Right renal pelvis (tissue), 4 donors: ENCODE measurements at places on chromosomes 1 and 21. TPM values are rescaled to one million over a fixed set of nuclear protein-coding genes. Genes with fewer than 3 reads are reported as not detected.

DNA sequence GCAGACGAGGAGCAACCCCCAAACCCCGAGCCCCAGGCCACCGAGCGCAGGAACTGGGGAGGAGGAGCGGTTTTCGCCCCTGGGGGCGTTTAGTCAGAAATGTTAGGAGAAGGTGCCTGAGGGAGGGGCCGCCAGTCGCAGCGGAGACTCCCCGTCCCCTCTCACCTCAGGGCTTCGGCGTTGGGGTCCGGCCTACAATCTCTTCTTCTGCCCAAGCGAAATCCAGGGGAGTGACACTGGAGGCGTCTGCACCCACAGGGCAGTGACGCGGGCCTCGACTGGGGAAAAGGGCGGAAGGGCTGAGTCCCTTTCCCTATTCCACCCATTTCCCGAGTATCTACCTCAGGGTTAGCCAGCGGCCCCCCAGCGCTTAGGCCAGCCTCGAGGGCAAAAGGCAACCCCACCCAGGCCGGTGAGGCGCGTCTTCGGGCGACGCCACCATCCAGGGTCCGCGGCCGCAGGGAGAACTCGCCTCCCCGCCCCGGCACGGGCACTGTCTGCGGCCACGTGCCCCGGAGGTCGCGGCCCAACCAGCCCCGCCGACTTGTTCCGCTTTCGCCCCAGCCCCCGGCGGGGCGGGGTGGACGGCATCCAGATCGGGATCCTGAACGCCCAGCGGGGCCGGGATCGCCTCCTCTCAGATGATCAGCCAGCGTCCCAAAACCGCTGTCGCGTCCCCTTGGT is 118.7 kb upstream of the BARHL2 start:
- DNase-seq = no peak

DNA sequence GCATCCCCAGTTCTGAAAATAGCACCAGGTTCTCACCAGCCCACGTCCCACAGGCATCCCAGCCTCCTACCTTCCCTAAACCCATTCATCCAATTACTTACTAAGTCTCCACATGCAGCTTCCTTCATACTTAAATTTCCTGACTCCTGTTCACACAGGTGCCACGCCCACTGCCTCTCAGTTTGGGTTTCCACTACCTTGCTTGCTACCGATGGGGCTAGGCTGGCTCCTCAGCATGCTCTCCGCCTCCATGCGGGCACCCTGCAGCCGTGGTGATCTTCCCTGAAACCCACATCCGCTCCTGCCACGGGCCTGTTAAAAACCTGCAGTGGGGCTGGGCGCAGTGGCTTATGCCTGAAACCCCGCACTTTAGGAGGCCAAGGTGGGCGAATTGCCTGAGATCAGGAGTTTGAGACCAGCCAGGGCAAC is 70.4 kb upstream of the ANGPTL1 start:
- no peak for DNase-seq

DNA sequence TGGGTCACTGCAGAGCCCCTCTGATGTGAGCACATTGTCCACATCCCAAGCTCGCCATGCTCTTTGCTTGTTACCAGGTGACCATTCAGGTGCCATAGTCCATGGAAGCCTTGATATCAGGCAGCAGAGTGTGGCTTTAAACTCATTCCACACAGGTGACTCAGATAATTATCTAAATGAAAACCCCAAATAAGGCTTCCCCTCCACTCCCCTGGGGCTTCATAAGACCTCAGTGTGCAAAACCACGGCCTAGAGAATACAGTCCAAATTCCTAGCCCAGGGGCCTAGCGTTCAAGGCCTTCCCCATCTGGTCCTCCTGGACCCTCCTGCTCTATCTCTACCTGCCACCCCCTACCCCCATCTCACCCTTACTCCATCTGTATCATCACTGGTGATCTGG is 97.1 kb downstream of the ARHGEF10L start:
- no peak for DNase-seq

DNA sequence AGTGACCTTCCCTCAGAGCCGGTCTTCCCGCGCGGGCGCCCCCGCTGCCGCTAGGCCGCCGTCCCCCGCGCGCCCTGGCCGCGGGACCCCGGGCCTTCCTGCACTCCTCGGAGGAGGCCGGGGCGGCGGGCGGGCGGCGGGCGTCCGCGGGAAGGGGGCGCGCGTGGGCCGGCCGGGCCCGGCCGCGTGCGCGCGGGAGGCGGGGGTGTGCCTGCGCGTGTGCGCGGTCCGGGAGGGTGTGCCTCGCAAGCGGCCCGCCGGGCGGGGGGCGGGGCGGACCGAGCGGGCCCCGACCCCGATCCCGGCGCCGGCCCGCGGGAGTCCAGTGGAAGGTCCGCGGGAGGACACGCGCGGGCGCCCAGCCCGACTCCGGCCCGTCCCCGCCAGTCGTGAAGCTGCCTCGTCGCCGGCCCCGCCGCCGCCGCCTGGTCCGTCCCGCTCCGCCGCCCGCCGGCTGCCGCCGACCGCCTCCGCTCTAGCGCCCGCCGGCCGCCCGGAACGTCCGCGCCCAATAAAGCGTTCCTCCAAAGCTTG is 438 bp downstream of the MRPS6 start:
- DNase-seq = no peak

- DNase-seq = no peak
Observed at GRCh38 chr1:5688081-5689077, 303.8 kb downstream of the NPHP4 start.

DNA sequence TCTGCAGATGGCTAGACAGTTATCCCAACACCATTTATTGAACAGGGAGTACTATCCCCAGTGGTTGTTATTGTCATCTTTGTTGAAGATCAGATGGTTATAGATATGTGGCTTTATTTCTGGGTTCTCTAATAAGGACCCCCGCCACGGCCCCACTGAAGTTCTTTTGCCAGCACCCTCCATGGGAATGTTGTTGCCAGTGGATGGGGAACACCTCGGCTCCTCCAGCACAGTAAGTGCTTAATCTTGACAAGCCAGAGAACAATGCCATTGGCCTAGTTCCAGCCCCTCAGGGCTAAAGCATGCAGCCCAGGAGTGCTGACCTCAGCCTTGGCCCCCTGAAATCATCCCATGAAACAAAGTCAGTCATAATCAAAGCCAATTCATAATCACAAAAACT is 337.6 kb downstream of the AGBL4 start:
- DNase-seq = no peak

DNA sequence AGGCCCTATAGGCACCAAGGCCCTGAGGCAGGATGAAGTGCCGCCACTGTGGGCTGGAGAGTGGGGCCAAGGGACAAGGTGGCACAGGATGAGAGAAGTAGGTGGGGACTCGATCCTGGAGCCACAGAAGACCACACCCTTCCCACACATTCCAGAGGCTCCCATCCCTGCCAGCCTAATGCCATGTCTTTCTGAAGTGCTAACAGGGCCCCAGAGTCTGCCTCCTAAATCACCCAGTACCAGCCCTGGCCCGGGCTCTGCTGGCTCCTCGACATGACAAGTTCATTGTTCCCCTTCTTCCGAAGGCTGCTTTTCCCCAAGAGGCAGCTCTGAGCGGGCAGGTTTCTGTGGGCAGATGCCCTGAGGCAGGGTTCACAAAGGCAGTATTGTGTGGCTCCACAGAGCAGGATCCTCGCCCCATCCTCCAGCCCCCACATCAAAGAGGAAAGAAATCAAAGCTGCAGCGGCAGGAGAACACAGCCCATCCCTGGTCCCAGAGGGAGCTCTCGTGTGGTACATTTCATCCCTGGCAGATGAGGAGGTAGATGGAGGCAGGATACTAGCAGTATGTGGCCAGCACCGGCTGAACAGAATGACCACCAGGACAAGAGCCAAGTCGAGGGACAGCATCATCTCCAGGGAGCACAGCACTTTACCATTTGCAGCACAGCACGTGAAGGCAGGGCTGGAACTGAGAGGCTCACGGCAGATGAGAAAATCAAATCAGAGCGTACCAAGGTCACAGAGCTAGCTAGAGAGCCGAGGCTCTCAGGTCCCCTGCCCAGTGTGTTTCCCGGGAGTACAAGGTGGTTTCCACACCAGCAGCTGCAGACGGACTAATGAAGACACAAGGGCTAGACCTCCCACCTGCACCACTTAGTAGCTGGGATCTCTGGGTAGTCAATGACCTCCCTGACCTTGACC is 64.8 kb downstream of the SYF2 start:
- DNase-seq = no peak

- DNase-seq = no peak
Observed at GRCh38 chr1:54008876-54009275, 9.1 kb downstream of the LDLRAD1 start.

GRCh38 chr1:244207042-244207934 is 156.2 kb downstream of the ZBTB18 start:
- no peak for DNase-seq

DNA sequence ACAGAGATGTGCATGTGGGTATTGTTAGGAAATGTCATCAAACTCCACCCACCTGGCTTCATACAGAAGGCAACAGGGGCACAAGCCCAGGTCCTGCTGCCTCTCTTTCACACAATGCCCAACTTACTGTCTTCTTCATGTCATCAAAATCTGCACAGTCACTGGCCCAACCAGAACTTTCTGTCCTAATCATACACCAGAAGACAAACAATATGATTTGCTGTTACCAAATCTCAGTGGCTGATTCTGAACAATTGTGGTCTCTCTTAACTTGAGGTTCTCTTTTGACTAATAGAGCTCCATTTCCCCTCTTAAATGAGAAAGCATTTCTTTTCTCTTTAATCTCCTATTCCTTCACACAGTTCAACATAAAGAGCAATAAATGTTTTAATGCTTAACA is 7.7 kb downstream of the HSD3B2 start:
- DNase-seq = no peak

GRCh38 chr21:25790878-25791204 is 56.1 kb downstream of the GABPA start:
- no peak for DNase-seq

GRCh38 chr1:95583661-95584210 is 349.7 kb downstream of the RWDD3 start:
- DNase-seq = no peak

The INTS7 gene
- 18.5 TPM for polyA plus RNA-seq
